ENCODE measurements at places on chromosomes 2 and 18.

- DNase-seq, result no peak
Measured at GRCh38 chr18:10508591-10508990, 17.2 kb upstream of the NAPG start.

GRCh38 chr18:30405038-30405437, 637.5 kb downstream of the DSC3 start:
- DNase-seq, result no peak

- no peak for DNase-seq
Measured at GRCh38 chr2:232542715-232543467, 3.4 kb downstream of the CHRNG start.

GRCh38 chr18:2396162-2396505, 175.2 kb downstream of the METTL4 start:
- DNase-seq, result no peak

DNA sequence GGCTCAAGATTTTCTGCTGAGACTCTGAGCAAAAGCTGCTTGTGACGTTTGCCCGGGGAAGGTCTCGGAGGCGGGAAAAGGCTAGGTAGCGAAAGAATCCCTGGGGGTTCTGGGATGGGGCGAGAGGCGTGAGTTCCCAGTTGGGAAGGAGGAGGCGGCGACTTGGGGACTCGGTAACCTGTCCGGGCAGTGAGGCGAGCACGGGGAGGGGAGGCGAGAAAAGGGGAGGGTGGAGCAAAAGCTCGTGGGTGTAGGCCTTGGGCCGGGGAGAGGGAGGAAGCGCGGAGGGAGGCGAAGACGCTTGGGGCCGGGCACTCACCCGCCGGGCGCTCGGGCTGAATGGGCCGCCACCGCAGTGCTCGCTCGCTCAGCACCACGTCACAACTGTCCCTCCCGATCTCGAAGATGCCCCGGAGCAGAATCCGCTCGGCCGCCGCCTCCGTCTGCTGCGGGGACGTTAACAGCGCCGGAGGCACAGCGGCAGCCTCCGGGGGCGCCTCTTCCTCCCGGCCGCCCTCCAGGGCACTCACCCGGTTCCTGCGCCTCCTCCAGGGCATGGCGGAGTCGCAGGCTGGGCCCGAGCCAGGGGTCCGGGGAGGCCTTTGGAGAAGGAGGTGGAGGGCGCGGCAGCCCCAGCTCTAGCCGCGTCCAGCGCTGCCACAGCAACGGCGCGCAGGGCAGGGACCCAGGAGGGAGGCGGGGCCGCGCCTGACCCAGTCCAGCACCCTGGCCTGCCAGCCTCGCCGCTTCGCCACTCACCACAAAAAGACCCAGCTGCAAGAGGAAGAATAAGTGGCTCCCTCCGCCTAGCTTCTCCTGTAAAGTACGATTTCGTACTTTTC, at the start of gene CERKL:
Gene CERKL, minus strand, starts transcription at position 656 of the 842 bp plus-strand sequence. Its CDS starts 99 bp downstream, at position 557.
- peak; percentile 9 for DNase-seq

DNA sequence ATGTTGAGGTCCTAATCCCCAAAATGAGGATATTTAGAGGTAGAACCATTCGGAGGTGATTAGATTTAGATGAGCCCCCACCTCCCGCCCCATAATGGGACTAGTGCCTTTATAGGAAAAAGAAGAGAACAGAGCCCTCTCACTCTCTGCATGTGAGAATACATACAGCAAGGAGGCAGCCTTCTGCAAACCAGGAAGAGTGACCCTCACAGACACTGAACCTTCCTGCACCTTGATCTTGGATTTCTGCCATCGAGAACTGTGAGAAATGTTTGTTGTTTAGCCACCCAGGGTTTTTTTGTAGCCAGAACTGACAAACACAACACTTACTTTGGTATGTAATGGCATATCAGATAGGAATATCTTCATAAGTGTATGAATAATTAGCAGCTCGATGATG, 83.7 kb downstream of the XIRP2 start:
- no peak for DNase-seq

- no peak for DNase-seq
Measured at GRCh38 chr2:239581352-239581901, 180.6 kb upstream of the HDAC4 start.

- DNase-seq, result no peak
Measured at GRCh38 chr2:46369783-46370182, 72.6 kb downstream of the EPAS1 start.

GRCh38 chr2:45897842-45898241, 246.4 kb downstream of the PRKCE start:
- no peak for DNase-seq

DNA sequence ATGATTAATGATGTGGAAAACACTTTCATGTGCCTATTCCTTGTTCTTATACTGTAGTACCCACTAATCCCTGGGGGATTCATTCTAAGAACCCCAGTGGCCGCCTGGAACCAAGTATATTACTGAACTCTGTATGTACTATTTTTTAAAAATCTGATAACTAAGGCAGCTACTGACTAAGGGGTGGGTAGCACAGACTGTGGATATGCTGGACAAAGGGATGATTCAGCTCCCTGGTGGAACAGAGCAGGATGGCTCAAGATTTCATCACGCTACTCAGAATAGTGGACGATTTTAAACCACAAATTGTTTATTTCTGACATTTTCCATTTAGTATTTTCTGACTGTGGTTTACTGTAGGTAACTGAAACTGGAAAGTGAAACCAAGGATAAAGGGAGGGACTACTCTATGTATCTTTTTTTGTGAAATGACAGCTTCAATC, 41.8 kb upstream of the CDC42EP3 start:
- DNase-seq, result no peak

GRCh38 chr18:22169011-22169888, at the start of gene GATA6:
GATA6 (plus strand) TSS chr18:22169589; CDS start chr18:22171145, 1,556 bp downstream.
- DNase-seq, result peak; percentile 32

GRCh38 chr2:234699456-234699855, 202.6 kb upstream of the ARL4C start:
- no peak for DNase-seq

- DNase-seq, result no peak
Measured at GRCh38 chr2:121947674-121948073, 192.2 kb downstream of the TSN start.
